ENCODE measurements at places on chromosomes 7 and 10.

DNA sequence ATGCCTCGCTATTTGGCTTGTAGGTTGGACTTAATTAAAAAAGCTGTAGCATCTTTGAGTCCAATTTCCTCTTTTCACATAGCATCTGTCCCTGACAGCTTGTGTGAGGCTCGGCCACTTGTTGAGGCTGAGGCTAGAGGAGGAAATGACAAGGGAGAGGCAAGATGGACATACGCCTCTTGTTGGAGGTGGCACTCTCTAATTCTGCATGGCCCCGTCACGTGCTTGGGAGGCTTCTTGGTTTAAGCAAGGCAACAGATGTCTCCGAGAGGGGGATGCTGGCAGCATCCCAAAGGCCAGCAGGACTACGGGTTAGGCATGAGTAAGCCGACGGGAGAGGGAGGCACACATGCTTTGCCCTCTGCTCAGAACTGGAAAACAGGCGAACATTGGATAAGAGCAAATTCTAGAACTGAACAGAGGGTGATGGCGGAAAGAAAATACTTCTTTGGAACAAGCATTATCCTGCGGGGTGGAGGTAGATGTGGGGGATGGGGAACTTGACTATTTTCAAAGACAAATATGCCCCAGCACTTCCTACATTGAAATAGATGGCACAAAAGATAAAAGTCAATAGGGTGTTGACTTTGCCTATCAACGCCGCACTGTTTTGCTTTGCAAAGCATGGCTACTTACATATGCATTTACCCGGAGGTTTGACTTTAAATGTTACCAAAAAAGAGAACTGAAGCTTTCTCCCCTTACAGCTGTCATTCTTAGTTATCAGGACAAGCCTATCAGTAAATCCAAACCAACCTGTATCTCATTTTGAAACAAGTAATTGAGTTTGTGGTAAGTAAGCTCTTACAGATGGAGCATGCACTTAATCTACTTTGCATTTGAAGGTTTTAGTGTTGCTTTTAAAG lies 94.8 kb downstream of the CHN2 start:
- peak; percentile 17 for DNase-seq

- no peak for DNase-seq
These were observed 19.4 kb downstream of the SLK start for GRCh38 chr10:103986360-103986759.

DNA sequence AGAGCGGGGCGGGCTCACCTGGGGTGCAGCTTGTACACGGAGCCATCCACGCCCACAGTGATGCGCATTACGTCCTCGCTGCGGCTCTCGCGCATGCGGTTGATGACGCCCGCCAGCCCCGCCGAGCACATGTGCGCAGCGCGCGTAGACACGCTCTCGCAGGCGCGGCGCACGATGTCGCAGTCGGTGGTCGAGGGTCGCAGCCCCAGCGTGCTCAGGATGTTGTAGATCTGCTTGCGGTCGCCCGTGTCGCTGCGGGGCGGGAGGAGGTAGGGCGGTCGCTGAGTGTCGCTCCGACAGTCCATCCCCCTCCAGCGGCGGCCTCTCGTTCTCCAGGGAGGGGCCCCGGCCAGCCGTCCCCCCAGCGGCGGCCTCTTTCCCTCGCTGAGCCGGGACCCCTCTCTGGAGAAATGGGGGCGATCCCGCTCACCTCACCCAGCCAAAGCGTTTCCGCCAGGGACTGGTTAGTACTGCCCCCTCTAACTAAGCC lies 4.4 kb upstream of the MYL7 start:
- no peak for DNase-seq

DNA sequence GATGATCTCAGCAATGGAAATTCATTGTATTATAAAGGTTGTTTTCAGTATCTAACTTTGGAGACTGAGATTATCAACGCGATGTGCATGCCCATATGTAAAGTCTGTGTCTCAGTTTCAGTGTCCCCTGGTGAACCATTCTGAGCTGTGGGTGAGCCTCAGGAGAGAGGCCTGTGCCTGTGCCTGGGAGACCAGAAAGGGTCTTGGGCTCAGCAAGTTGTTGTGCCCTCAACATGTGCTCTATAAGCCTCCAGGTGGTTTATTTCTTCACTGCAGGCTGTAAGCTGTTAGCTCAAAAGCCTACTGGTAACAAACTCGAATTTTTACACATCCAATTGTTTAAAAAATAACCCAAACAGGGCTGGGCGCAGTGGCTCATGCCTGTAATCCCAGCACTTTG lies 151.9 kb downstream of the PKD1L1 start:
- no peak for DNase-seq

- DNase-seq, result no peak
These were observed 114.7 kb downstream of the MYO3A start for GRCh38 chr10:26048756-26049155.

GRCh38 chr10:115572740-115573455 lies 479.7 kb downstream of the ATRNL1 start:
- DNase-seq, result no peak

GRCh38 chr10:79404231-79404609 lies 41.2 kb downstream of the ZCCHC24 start:
- no peak for DNase-seq
